ENCODE measurements at places on chromosomes 7 and 10. TPM values are rescaled to one million over a fixed set of nuclear protein-coding genes. Genes with fewer than 3 reads are reported as not detected.

DNA sequence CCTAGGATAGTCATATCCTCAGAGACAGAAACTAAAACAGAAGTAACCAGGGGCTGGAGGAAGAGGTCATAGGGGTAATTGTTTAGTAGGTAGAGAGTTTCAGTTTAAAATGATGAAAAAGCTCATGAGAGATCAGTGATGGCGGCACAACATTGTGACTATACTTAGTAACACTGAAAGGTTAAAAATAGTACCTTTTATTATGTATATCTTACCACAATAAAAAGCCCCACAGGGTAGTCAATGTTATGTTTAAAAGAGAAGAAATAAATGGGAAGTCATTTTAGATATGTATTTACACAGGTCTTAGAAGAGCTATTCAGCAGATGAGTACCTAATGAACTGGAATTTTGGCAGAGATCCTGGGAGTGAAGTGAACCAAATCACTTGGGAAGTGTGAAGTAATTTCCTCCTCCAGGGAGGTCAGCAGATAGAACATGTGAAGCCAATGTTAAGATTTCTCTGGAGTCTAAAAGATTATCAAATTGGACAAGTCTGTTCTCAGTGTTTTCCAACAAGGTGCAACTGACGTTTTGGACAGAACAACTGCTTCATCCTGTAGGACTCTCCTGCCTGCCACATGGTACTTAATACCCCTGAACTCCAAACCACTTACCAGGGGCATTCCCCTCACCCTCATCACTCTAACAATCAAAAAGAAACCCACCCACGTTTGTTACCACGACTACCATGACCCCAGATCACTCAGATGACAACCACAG, 6.4 kb downstream of the CDCA7L start:
- no peak for DNase-seq

IQUB gene
- 7.5 TPM for polyA plus RNA-seq

GRCh38 chr10:11147722-11148121, 130.1 kb downstream of the CELF2 start:
- DNase-seq = no peak

DNA sequence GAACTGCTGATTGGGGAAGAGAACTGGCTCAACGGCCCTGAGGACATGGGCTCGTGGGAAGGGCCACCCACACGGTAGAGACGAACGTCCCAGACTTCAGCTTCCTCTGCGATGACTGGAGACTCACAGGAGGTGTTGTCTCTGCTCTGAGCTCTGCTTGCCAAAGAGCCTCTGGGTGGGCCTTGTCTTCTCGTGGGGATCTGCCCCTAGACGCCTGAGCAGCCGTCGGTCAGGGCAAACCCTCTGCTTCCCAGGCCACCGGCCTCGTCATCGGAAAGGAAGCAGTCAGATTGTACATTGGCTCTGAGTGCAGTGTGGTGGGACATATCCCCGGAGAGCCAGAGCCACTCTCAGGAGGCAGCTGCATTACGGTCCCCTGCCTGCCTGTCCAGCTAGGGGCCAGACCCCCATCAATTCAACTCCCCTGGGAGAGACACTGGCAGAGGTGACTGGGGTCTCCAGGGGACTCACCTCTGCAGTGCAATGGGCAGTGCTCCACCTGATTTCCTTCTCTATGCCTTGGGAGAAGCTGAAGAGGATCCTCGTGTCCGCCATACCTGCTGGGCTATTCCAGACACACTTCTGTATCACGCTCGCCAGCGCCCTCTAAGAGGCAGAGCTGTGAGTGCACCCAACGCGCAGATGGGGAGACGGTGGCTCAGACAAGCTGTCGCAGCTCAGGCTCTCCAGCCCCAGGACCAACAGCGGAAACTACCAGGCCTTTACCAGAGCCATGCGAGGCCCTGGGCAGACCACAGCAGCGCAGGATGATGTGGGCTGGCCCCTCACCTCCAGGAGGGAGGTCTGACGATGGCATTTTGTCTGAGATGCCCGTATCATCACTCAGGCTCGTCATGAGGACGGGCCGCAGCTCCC, 227.4 kb downstream of the TCERG1L start:
- DNase-seq = no peak

MLLT10 gene
- polyA plus RNA-seq = 45.1 TPM

Data from renal cortex interstitium (tissue), 15 donors.